ENCODE measurements at places on chromosomes 6 and 20.

- peak; percentile 86 for DNase-seq
These were observed 37.5 kb upstream of the IER3 start for GRCh38 chr6:30781743-30782424.

DNA sequence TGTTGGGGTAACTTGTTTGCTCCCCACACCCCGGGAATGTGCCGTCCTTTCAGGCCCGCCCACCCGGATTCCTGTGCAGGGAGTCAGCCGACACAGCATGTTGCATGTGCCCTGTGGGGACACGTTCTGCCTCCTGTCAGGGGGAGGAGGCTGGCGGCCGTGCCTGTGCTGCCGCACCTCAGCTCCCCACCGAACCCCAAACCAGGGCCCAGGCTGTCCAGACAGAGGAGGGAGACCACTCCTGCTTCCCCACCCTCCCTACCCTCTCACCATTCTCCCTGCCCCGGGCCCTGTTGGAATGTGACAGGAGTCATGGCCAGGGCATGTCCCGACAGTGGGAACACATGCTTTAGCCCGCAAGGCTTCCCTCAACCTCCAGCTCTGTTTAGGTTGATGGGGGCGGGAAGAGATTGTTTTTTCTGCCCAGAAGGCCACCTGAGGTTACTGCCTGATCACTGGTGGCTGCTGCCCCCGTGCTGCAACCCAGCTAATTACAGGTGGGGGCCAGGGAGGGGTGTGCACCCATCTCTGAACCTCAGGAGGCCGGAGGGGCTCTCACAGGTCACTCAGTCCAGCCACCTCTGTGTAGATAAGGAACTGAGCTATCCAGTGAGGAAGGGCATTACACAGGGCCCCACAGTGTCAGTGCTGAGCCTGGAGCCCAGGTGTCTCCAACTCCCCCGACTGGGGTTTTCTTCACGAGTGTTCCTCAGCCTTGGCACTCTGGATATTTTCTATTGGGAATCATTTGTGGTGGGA, 13.6 kb downstream of the LRRC73 start:
- no peak for DNase-seq

- DNase-seq: no peak
These were observed 628 bp downstream of the NKAIN4 start for GRCh38 chr20:63253438-63254231.

DNA sequence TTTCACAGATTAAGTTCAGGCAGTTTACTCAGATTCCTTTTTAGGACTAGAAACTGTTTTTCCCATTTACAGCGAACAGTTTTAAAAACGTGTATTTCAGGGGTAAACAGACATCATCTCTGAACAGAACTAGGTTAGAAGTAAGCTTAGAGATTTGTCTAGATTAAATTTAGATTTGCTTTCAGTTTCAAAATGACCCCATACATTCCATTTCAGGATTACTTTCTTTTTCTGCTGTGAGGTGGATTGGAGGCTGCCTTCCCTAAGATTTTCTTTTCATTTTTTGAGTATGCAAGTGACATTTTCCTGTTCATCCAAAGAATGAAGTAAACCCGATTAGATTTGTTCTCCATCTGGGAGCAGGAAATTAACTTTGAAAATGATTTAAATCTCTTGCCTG, 747.2 kb downstream of the KHDRBS2 start:
- DNase-seq: no peak

- DNase-seq: no peak
These were observed 574.9 kb downstream of the HTR1B start for GRCh38 chr6:76888351-76888750.

GRCh38 chr6:84269947-84270733, 42.7 kb upstream of the CEP162 start:
- DNase-seq: no peak

DNA sequence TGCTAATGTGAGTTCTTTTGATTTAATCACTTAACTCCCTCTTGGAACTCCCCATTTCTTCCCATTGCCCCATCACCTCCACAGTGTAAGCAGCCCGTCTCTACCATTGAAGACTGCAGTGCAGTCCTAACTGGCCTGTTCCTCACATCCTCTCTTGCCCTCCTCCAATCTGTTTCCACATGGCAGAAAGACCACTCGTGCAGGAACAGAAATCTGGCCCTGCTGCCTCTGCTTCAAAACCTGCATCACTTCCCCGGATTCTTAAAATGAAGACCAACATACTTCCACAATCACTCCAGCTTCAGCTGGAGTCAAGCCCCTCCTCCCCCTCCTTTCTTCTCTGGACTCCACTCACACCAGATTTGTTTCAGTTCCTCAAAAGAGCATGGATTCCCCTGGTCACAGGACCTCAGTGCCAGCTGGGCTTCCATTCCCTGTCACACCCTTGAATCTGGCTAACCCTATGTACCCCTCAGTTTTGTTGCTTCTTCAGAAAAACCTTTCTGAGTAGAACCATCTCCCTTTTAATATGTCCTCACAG, 802.3 kb downstream of the MAFB start:
- no peak for DNase-seq

DNA sequence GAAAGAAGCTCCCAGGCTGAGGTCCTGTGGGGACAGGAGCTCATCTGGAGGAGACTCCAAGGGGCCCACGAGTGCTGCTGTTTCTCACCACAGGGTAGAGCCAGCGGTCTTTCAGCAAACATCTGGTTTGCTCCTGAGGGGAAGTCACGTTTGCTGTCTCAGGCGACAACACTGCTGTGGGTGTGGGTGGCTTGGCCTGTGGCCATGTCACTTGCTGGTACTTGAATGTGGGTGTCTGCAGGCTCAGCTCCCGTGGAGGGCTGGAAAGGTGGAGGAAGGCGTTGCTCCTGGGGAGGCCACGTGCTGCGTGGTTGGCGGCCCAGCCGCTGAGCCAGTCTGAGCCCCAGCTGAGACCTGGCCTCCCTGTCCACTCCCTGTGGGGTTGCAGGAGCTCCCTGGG, 52.8 kb upstream of the MPC1 start:
- DNase-seq: no peak

- DNase-seq: peak; percentile 62
These were observed 114.4 kb upstream of the PRND start for GRCh38 chr20:4607287-4607713.

DNA sequence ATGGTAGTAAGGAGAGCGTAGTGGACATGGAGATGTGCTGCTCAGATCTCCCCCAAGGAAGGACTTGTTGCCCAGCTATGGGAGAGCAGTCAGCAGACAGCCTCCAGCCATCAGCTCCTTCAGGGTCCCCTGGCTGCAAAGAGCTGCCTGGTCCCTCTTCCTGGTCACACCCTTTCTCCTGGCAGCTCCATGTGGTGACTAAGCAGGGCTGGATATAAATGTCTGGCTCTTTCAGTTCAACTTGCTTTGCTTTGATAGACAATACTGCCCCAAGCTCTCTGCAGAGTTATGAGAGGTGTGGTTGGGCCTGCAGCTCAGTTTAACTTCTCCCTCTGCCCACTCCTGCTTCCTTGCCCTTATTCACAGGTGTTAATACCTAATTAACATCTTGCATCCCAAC, 64.1 kb upstream of the DDR1 start:
- no peak for DNase-seq

DNA sequence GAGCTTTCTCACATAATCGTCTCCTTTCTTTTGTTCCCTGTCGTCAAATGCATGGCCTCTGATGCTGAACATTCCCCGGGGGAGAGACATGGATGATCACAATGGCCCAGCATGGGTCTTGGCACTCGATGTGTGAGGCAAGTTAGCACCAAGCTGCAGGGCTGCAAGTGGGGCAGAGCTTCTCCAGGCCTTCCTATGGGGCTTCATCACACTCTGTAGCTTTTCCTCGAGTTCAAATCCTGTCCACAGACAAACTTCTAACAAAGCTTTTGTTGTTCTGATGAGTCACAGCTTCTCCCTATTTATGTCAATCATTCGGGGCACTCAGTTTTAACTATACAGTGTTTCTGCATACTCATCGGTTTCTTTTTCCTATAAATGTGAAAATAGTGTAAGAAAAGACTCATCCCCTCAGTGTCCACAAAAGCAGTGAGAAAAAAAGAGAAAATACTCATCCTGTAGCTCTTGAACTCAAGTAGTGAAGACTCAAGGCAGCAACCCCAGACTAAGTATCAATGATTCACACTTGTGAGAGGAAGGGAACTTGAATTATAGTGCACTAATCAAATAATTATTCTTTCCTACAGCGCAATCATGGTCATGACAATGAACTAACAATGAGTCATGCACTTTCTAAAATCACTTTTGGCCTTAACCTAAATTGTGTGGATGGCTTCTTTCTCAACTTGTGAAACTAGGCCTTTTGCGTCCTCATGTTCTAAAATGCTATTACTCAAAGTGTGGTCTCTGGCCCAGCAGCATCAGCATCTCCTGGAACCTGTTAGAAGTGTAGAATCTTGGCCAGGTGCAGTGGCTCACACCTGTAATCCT, 68.4 kb upstream of the NOX3 start:
- no peak for DNase-seq

- no peak for DNase-seq
These were observed 285.0 kb downstream of the KHDC1L start for GRCh38 chr6:72940265-72940664.

GRCh38 chr6:140623498-140623897, 1249.0 kb upstream of the CITED2 start:
- DNase-seq: no peak

DNA sequence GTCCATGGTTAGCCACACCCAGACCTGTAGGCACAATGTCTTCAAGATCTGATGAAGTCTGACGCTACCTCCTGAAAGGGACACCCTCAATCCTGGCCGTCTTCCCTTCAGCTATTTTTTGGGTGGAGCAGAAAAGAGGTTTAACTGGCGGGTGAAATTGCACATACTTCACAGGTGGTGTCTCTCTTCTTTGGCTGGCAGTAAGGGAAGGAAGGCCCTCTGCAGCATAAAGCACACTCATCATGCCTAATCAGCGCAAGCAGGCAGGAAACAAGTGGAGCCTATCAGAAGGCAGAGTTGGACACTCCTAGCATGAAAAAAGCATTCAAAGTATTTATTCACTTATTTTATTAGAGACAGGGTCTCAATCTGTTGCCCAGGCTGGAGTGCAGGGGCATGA, 32.9 kb downstream of the PNLDC1 start:
- DNase-seq: no peak

GRCh38 chr20:5670874-5671273, 79.3 kb upstream of the SHLD1 start:
- no peak for DNase-seq

GRCh38 chr6:142530566-142530965, 228.8 kb downstream of the ADGRG6 start:
- no peak for DNase-seq

GRCh38 chr6:46357591-46357990, 133.7 kb downstream of the RCAN2 start:
- DNase-seq: no peak

- DNase-seq: no peak
These were observed 23.1 kb upstream of the VIP start for GRCh38 chr6:152727507-152727906.

GRCh38 chr20:38924718-38925117, 1.5 kb upstream of the FAM83D start:
- no peak for DNase-seq

DNA sequence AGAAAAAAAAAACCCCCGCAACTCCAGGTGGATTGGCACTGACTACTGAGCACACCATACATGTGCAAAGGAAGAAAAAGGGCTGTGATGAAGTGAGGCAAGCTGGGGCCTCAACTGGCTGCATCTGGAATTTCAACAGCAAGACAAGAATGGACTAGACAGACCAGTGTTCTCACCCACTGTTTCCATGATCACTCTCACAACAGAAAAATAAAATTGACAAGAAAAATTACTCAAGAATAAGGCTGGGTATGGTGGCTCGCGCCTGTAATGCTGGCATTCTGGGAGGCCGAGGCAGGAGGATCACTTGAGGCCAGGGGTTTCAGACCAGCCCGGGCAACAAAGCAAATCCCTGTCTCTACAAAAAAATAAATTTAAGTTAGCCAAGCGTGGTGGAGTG, 18.8 kb downstream of the ZNF217 start:
- DNase-seq: no peak

- no peak for DNase-seq
These were observed 54.6 kb downstream of the GMDS start for GRCh38 chr6:2190661-2191389.

GRCh38 chr6:166109608-166110007, 58.0 kb downstream of the TBXT start:
- DNase-seq: no peak

GRCh38 chr6:1503811-1504210, 105.9 kb upstream of the FOXC1 start:
- DNase-seq: no peak

- no peak for DNase-seq
These were observed 18.3 kb downstream of the BCAS4 start for GRCh38 chr20:50813101-50813643.

DNA sequence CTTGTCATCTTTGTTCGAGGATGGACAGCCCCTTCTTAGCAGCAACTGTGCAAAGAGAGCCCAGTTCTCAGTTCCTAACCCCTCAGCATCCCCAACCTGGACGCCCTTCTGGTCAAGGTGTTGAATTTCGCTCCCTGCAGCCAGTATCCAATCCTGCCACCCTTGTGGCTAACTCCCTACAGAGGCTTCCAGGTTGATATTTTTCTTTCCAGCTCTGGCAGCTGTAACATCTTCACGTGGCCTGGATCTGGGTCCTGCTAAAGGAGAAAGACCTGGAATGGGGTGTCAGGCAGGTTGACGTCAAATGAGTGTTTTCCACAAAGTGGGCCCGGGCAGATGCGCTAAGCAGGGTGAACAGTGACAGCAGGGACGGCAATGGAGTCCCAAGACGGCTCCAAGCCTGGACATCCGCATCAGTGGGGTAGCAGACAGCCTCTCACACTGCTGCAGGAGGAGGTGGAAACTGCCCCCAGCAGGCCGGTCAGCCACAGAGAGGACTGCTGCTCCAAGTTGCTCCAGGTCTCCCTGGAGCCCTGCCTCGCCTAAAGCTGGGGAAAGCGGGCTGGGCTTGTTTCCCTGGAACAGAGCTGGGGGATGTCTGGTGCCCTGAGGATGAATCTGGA, 1.0 kb upstream of the YTHDF1 start:
- no peak for DNase-seq

GRCh38 chr20:35917077-35917476, 37.2 kb downstream of the SCAND1 start:
- no peak for DNase-seq

- no peak for DNase-seq
These were observed 298.9 kb downstream of the TFAP2C start for GRCh38 chr20:56928007-56928406.

DNA sequence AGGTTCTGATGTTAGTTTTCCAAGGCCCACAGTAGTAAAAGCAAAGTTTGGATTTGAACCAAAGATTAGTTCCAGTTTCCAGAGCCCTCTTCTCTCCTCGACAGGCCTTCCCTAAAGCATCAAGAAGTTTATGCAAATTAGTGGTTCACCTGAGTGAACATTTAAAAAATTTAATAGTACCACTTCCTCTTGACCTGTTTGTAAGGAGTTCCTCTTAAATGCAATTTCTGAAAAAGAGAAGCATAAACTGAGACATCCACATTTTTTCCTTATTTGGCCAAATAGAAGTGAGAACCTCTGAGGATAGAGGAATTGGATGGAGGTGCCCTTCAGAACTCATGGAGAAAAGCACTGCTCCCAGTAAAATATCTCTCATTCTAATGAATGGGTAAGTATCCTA, 1.2 kb upstream of the DSE start:
- DNase-seq: no peak

DNA sequence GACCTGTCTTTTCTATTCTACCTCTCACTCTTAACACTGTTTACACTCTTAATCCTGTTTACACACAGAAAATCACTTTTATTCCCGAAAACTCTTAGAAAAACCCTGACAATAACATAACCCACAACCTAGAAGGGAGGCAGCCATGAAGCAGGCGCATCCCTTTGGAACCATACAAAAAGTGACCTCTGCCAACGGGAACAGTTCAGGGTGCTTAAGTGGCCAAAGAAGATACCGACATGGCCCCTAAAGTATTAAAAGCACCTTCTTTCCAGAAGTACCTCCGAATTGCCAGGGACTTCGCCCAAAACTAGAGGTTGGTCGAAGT, 490 bp downstream of the MMUT start:
- peak; percentile 32 for DNase-seq

Measured in NCI-H1092 treated with DMSO at 0.1 percent for 48 hours (cell line).